ENCODE measurements at places on chromosomes 3 and 15. TPM values are rescaled to one million over a fixed set of nuclear protein-coding genes. Genes with fewer than 3 reads are reported as not detected.

Gene KIF7
- 4.2 TPM for total RNA-seq

Gene NKTR
- total RNA-seq = 81.1 TPM

Gene GCSAM
- 0.88 TPM for total RNA-seq

Gene PLD1
- 24.3 TPM for total RNA-seq

Gene WDR93
- 2.5 TPM for total RNA-seq

Gene ADAMTS17
- 2.2 TPM for total RNA-seq

Gene LIPC
- 9.9 TPM for total RNA-seq

Gene CYP8B1
- 10.4 TPM for total RNA-seq

GRCh38 chr3:170714122-170714521, 128.2 kb upstream of the SLC7A14 start:
- H3K27ac ChIP-seq = no peak overlapping the region
- H3K4me1 ChIP-seq = no peaks in the 10 kb centered on the region
- H3K4me3 ChIP-seq = no peak overlapping the region
- H3K36me3 ChIP-seq = no peaks in the 10 kb centered on the region
- H3K27me3 ChIP-seq = no peaks in the 10 kb centered on the region
- no peak for DNase-seq

GRCh38 chr3:56423661-56424099, 44.6 kb downstream of the ERC2 start:
- no peaks in the 10 kb centered on the region for H3K27me3 ChIP-seq
- no peaks in the 10 kb centered on the region for H3K36me3 ChIP-seq
- no peaks in the 10 kb centered on the region for H3K4me1 ChIP-seq
- no peak overlapping the region for H3K27ac ChIP-seq

DNA sequence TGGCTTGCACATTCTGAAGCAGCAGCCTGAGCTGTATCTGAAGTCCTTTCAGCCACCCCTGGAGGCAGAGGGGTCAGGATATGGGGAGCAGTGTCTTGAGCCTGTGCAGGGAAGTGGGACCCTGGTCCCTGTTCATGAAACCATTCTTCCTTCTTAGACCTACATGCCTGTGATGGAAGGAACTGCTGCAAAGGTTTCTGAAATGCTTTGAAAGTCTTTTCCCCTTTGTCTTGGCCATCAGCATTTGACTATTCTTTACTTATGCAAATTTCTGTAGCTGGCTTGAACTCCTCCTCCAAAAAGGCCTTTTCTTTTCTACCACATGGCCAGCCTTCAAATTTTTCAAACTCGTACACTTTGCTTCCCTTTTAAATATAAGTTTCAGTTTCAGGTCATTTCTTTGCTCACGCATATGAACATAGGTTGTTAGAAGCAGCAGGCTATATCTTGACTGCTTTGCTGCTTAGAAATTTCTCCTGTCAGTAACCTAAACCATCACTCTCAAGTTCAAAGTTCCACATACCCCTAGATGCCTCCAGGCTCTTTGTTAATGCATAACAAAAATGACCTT, 62.3 kb downstream of the GALK2 start:
- no peaks in the 10 kb centered on the region for H3K4me1 ChIP-seq
- no peak overlapping the region for H3K4me3 ChIP-seq
- DNase-seq = no peak

DNA sequence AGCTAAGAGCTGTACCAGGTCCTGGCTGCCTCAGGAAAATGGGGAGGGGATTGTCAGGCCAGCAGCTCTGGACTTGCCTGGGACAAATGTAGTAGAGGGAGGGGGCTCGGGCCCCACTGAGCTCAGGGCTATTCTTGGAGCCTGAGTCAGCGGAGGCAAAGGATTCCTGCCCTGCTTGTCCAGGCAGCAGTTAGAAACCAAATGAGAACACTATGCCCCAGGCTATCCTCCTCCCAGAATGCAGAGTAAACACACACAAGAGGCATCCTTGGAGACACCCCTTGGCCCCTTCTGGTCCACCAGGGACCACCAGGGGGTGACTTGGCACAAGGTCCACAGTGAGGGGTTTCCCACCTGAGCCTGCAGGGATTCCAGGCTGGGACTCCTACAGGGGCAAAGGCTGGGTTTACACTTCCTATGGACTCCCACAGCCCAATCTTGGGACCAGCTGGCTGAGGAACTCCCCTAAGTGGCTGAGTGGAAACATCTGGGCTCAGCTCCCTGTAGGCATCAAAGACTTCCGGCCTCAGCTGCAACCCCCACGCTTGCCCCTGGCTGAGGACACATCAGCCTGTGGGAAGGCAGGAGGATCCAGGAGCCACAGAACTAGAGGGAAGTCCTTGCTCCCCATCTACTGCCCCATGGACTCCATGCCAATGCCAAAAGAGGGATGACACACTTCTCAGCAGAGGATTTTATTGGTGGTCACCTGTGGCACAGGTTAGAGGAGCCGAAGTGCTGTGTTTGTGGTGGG, 3.4 kb upstream of the COL7A1 start:
- peaks cover 45% of the 10 kb centered on the region for H3K36me3 ChIP-seq
- peak overlapping the region; percentile 33 for H3K27ac ChIP-seq
- H3K4me1 ChIP-seq = no peaks in the 10 kb centered on the region
- peak; percentile 93 for DNase-seq
- no peaks in the 10 kb centered on the region for H3K27me3 ChIP-seq

GRCh38 chr15:43524254-43524845, 6.9 kb downstream of the MAP1A start:
- H3K4me3 ChIP-seq = no peak overlapping the region
- H3K27me3 ChIP-seq = no peaks in the 10 kb centered on the region
- no peaks in the 10 kb centered on the region for H3K36me3 ChIP-seq
- no peak overlapping the region for H3K27ac ChIP-seq
- no peak for DNase-seq

GRCh38 chr3:113287111-113287802, 75.9 kb downstream of the BOC start:
- no peaks in the 10 kb centered on the region for H3K4me1 ChIP-seq
- no peaks in the 10 kb centered on the region for H3K27me3 ChIP-seq
- H3K27ac ChIP-seq = no peak overlapping the region
- H3K36me3 ChIP-seq = peaks cover 2% of the 10 kb centered on the region
- DNase-seq = no peak

- no peaks in the 10 kb centered on the region for H3K36me3 ChIP-seq
- no peak for DNase-seq
- no peak overlapping the region for H3K27ac ChIP-seq
- H3K27me3 ChIP-seq = no peaks in the 10 kb centered on the region
- no peak overlapping the region for H3K4me3 ChIP-seq
Observed at GRCh38 chr3:119288669-119289403, 5.3 kb upstream of the ARHGAP31 start.

GRCh38 chr15:30865257-30865656, 38.5 kb upstream of the FAN1 start:
- H3K36me3 ChIP-seq = no peaks in the 10 kb centered on the region
- no peak for DNase-seq
- H3K4me1 ChIP-seq = no peaks in the 10 kb centered on the region
- H3K27ac ChIP-seq = no peak overlapping the region
- H3K27me3 ChIP-seq = no peaks in the 10 kb centered on the region

- H3K27me3 ChIP-seq = no peaks in the 10 kb centered on the region
- no peak overlapping the region for H3K27ac ChIP-seq
- H3K4me3 ChIP-seq = no peak overlapping the region
- no peaks in the 10 kb centered on the region for H3K36me3 ChIP-seq
- DNase-seq = no peak
Observed at GRCh38 chr15:27165590-27165989, 194.6 kb downstream of the GABRG3 start.

GRCh38 chr15:87619161-87619960, 637.2 kb downstream of the NTRK3 start:
- no peaks in the 10 kb centered on the region for H3K27me3 ChIP-seq
- no peaks in the 10 kb centered on the region for H3K36me3 ChIP-seq
- no peak overlapping the region for H3K27ac ChIP-seq
- no peak for DNase-seq
- H3K4me3 ChIP-seq = no peak overlapping the region
- no peaks in the 10 kb centered on the region for H3K4me1 ChIP-seq

GRCh38 chr3:98784666-98785600, 21.8 kb downstream of the ST3GAL6 start:
- H3K4me3 ChIP-seq = no peak overlapping the region
- peaks cover 2% of the 10 kb centered on the region for H3K36me3 ChIP-seq
- no peak overlapping the region for H3K27ac ChIP-seq
- DNase-seq = no peak
- peaks cover under 1% of the 10 kb centered on the region for H3K4me1 ChIP-seq

GRCh38 chr15:69713726-69714559, 261.3 kb downstream of the RPLP1 start:
- H3K27ac ChIP-seq = no peak overlapping the region
- no peaks in the 10 kb centered on the region for H3K27me3 ChIP-seq
- no peaks in the 10 kb centered on the region for H3K36me3 ChIP-seq
- H3K4me1 ChIP-seq = no peaks in the 10 kb centered on the region
- DNase-seq = no peak

GRCh38 chr3:81352867-81353266, 408.6 kb downstream of the GBE1 start:
- H3K4me1 ChIP-seq = no peaks in the 10 kb centered on the region
- H3K27me3 ChIP-seq = no peaks in the 10 kb centered on the region
- H3K27ac ChIP-seq = no peak overlapping the region
- peak; percentile 28 for DNase-seq

DNA sequence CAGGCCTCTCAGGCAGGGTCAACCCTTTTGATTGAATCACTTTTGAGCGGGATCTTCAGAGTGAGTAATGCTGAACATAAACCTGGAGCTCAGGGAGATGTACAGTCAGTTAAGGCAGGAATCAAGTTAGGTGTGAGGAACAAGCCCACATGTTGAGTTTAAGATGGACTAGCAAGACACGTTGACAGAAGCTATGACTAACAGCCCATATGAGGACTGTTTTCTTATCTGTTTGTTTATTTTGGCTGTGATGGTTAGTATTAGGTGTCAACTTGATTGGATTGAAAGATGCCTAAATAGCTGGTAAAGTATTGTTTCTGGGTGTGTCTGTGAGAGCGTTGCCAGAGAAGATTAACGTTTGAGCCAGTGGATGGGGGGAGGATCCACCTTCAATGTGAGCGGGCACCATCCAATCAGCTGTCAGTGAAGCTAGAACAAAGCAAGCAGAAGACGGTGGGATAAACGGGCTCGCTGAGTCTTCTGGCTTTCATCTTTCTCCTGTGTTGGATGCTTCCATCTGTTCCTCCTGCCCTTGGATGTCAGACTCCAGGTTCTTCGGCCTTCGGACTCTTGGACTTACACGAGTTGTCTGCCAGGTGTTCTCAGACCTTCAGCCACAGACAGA, 232.3 kb upstream of the STAC start:
- no peak overlapping the region for H3K4me3 ChIP-seq
- no peaks in the 10 kb centered on the region for H3K27me3 ChIP-seq
- no peaks in the 10 kb centered on the region for H3K36me3 ChIP-seq
- no peaks in the 10 kb centered on the region for H3K4me1 ChIP-seq
- DNase-seq = no peak
- no peak overlapping the region for H3K27ac ChIP-seq

- no peak for DNase-seq
- no peaks in the 10 kb centered on the region for H3K27me3 ChIP-seq
- H3K4me1 ChIP-seq = no peaks in the 10 kb centered on the region
Observed at GRCh38 chr3:69164296-69164695, 41.9 kb upstream of the LMOD3 start.

GRCh38 chr15:68641376-68641775, 62.6 kb downstream of the CORO2B start:
- no peaks in the 10 kb centered on the region for H3K36me3 ChIP-seq
- H3K27ac ChIP-seq = no peak overlapping the region
- no peaks in the 10 kb centered on the region for H3K27me3 ChIP-seq
- H3K4me1 ChIP-seq = peaks cover 6% of the 10 kb centered on the region
- H3K4me3 ChIP-seq = no peak overlapping the region

DNA sequence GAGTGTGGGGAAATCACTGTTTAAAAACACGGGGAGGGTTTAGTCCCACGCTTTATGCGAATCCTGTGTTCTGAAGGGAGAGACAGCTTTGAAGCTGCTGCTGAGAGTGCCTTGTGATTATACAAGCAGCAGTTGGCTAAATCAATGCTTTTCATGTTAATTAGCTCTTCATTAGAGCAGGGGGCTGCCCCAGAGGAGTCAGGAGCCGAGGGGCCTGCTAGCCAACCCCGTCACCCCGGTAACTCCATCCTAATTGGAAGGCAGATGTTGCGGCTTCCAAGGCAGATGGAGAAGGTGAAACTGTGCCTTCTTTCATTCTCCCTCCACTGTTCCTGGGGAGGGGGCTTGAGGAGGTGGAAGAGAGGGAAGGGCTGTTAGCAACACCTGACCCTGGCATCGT, 92.4 kb upstream of the ANKRD34C start:
- DNase-seq = no peak
- H3K27me3 ChIP-seq = no peaks in the 10 kb centered on the region
- no peaks in the 10 kb centered on the region for H3K4me1 ChIP-seq
- no peaks in the 10 kb centered on the region for H3K36me3 ChIP-seq
- H3K27ac ChIP-seq = no peak overlapping the region

GRCh38 chr3:141089339-141090152, 38.4 kb downstream of the SPSB4 start:
- no peaks in the 10 kb centered on the region for H3K36me3 ChIP-seq
- peaks cover 9% of the 10 kb centered on the region for H3K4me1 ChIP-seq
- DNase-seq = no peak
- no peak overlapping the region for H3K27ac ChIP-seq

- no peak overlapping the region for H3K27ac ChIP-seq
- H3K4me1 ChIP-seq = no peaks in the 10 kb centered on the region
- no peak overlapping the region for H3K4me3 ChIP-seq
- DNase-seq = no peak
Observed at GRCh38 chr15:81016489-81017068, 15.9 kb downstream of the TLNRD1 start.

- no peaks in the 10 kb centered on the region for H3K27me3 ChIP-seq
- no peak for DNase-seq
- no peaks in the 10 kb centered on the region for H3K4me1 ChIP-seq
- H3K36me3 ChIP-seq = peaks cover 3% of the 10 kb centered on the region
Observed at GRCh38 chr15:43329217-43329959, 985 bp downstream of the LCMT2 start.

GRCh38 chr3:85498177-85498576, 539.4 kb downstream of the CADM2 start:
- H3K4me1 ChIP-seq = no peaks in the 10 kb centered on the region
- no peak overlapping the region for H3K4me3 ChIP-seq
- no peak overlapping the region for H3K27ac ChIP-seq
- H3K36me3 ChIP-seq = no peaks in the 10 kb centered on the region
- DNase-seq = no peak
- no peaks in the 10 kb centered on the region for H3K27me3 ChIP-seq

- no peak for DNase-seq
- no peaks in the 10 kb centered on the region for H3K27me3 ChIP-seq
- H3K4me3 ChIP-seq = no peak overlapping the region
- H3K4me1 ChIP-seq = peaks cover 11% of the 10 kb centered on the region
Observed at GRCh38 chr3:120602682-120603081, 6.5 kb downstream of the NDUFB4 start.

Measured in kidney (tissue), 22 donors.